Stimulated activated CD4-positive, alpha-beta T cell treated with anti-CD3 and anti-CD28 coated beads, Interleukin-1b, Interleukin-23, amount 100 ng/mL, for 48 hours (primary cell): ENCODE measurements at places on chromosomes 5 and 9.

- no peak for DNase-seq
Observed at GRCh38 chr9:8815931-8816330, 1016.4 kb upstream of the DMAC1 start.

DNA sequence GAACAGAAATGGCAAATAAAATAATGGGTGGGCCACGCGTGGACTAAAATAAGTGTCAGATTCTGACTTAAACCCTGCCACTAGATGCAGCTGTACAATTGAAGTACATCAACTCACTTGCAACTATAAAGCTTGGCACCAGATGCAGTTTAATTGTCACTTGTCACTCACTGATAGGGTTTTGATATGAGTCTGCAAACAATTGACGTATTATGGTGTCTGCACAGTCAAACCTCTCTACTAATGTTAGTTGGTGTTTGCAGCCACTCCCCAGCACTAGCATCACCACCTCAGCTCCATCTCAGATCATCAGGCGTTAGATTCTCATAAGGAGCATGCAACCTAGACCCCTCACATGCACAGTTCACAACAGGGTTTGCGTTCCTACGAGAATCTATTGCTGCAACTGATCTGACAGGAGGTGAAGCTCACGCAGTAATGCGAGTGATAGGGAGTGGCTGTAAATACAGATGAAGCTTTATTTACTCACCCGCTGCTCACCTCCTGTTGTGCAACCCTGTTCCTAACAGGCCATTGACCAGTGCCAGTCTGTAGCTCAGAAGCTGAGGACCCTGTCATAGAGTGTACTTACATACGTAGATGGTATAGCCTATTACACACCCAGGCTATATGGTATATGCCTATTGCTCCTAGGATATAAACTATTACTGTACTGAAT lies 72.1 kb upstream of the SEMA6A start:
- DNase-seq, result no peak

DNA sequence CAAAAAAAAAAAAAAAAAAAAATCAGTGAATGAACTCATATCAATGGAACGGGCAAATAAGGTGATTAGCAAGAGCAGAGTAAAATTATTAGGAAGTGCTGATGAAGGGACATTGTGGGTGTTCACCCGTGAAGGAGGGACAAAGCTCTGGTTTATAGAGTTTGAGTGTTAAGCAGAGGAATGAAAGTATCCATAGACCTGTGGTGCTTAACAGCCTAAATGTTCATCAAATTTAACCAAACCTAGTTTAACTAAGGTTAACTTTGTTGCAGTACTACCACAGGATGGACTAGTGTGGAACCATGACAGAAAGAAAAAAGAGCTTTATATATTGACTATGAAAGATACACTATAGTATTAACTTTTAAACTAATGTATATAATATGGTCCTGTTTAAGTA lies 44.1 kb upstream of the TNFAIP8 start:
- DNase-seq, result no peak

GRCh38 chr9:98369471-98369870 lies 114.0 kb upstream of the TBC1D2 start:
- DNase-seq, result no peak
